ENCODE measurements at places on chromosomes 1 and 21. TPM values are rescaled to one million over a fixed set of nuclear protein-coding genes. Genes with fewer than 3 reads are reported as not detected.

DNA sequence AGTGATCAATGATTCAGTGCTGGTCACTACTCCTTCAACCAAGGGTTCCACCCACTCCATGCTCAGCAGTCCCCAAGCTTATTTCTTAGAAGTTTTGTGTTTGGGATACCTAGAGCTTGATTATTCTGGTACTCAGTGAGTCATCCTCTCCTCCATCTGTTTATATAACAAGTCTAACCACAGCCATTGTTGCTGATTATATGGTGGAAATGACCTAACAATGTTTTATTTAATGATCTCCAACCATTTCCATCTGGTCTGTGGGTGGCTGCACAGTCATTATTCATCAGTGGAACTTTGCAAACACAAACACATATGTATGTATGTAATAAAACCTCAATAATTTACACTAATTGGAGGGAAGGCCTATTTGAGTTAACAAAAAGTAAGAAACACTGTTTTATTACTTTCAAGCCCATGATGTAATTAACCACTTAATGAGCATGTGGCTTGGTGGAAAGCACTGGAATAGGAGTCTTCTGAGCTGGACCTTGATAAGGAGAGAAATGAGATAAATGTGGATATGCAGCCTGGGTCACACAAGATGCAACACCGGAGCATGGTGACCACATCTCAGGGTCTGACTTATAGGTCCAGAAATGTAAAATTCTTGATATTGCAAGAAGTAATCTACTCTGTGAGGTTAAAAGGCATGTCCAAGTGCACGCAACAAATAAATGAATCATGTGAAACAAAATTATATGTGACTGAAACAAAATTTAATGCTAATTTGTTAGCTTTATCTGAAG, 99.0 kb upstream of the WLS start:
- no peak for DNase-seq
- no peaks in the 10 kb centered on the region for H3K4me1 ChIP-seq
- no peak overlapping the region for H3K4me3 ChIP-seq

BATF3 gene
- polyA plus RNA-seq = 3.5 TPM

DNA sequence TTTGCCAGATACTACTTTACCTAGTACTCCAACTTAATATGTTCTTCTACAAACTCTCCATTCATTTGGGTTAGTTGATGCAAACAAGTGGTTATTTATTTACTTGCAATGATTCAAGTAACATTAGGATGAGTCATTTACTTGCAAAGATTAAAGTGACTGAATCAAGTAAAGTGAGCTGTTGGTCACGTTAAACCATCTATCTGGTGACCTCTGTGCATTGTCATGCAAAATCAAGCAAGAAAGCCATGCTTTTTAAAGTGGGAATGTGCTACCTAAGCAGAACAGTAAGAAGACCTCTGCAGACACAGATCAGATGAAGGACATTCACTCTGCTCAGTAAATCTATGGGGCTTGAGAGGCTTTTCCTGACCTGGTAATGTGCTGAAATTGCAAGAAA, 254.7 kb downstream of the LRRIQ3 start:
- no peak overlapping the region for H3K4me3 ChIP-seq
- H3K4me1 ChIP-seq = no peaks in the 10 kb centered on the region
- H3K36me3 ChIP-seq = no peaks in the 10 kb centered on the region
- no peaks in the 10 kb centered on the region for H3K27me3 ChIP-seq
- no peak overlapping the region for H3K27ac ChIP-seq

DNA sequence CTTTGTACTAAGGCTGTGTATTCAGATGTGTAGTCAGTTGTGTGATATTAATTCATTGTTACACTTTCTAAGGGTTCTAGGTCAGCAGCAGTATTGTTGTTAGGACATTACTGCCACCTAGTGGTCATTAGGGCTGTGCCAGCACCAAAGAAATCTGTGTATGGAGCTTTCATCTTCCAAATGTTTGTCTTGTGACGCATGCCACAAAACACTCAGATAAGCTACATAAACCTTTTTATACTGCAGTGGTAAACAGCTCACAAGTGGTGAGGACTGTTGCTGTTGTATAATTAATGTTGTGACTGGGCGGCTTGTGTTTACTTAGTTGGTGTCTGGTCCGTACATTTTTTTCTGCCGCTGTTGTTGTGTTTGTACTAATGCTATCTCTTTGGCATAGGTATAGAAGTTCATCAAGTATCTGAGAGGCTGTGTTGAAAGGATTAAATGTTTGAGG, 51.7 kb downstream of the S1PR1 start:
- H3K4me1 ChIP-seq = peaks cover 15% of the 10 kb centered on the region
- DNase-seq = peak; percentile 92
- H3K4me3 ChIP-seq = no peak overlapping the region
- peak overlapping the region; percentile 3 for H3K27ac ChIP-seq
- H3K36me3 ChIP-seq = no peaks in the 10 kb centered on the region
- no peaks in the 10 kb centered on the region for H3K27me3 ChIP-seq

OR6N2 gene
- polyA plus RNA-seq = not detected

CFAP74 gene
- not detected for polyA plus RNA-seq

DNA sequence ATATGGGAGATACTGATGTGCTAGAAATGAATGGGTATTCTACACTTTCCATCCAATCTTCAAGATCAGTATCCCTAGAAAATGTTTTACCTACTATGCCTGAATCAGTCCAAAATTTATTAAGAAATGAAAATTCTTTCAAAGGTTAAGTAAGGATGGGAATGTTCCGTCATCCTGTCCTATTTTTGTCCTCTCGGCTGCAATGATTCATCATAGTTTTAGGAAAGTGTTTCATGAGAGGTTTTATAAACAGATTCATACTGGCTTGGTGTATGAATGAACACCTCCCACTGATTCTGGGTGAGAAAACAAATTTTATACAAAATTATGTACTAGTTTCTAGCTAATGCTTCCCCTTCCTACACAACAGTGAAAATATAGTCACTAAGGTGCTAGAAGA, 504.6 kb upstream of the NR5A2 start:
- H3K4me1 ChIP-seq = no peaks in the 10 kb centered on the region
- no peak for DNase-seq
- H3K27ac ChIP-seq = no peak overlapping the region
- no peak overlapping the region for H3K4me3 ChIP-seq

TFF1 gene
- polyA plus RNA-seq = 140 TPM

STXBP3 gene
- 35.2 TPM for polyA plus RNA-seq

DNA sequence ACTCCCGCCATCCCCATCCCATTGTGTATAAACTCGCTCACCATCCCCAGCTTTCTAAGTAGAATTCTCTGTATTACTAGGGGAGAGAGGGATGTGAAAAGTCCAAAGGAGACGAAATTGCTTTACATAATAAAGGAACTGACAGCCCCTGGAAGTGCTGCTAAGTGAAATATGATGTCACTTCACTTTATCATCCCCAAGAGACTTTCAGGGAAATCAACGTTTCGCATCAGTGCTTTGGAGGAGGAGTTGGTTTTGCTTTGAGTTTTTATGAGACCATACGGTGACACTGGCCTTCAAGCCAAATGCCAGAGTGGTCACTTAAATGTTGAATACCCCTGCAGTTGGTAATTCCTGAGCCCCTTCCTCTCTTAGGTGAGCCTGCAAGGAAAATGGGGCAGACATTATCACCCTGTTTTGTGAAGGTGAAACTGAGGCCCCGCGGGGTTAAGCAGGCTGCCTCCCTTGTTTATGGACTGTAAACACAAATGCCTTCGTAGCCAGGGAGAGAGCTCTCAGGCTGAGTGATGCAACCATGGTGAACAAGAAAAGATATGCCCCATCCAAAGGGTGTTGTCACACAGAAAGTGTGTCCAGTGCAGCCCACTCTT, 58.4 kb upstream of the KAZN start:
- H3K36me3 ChIP-seq = no peaks in the 10 kb centered on the region
- no peak overlapping the region for H3K4me3 ChIP-seq
- H3K27me3 ChIP-seq = no peaks in the 10 kb centered on the region
- H3K27ac ChIP-seq = no peak overlapping the region

GRCh38 chr1:214957330-214958137, 125.0 kb upstream of the KCNK2 start:
- no peaks in the 10 kb centered on the region for H3K36me3 ChIP-seq
- no peaks in the 10 kb centered on the region for H3K4me1 ChIP-seq
- peak overlapping the region; percentile 69 for H3K27ac ChIP-seq
- DNase-seq = peak; percentile 43

C2CD4D gene
- polyA plus RNA-seq = 0.96 TPM

GRCh38 chr21:38356883-38357625, 100.3 kb downstream of the KCNJ15 start:
- no peaks in the 10 kb centered on the region for H3K27me3 ChIP-seq
- no peak for DNase-seq
- no peak overlapping the region for H3K27ac ChIP-seq
- no peak overlapping the region for H3K4me3 ChIP-seq

DNA sequence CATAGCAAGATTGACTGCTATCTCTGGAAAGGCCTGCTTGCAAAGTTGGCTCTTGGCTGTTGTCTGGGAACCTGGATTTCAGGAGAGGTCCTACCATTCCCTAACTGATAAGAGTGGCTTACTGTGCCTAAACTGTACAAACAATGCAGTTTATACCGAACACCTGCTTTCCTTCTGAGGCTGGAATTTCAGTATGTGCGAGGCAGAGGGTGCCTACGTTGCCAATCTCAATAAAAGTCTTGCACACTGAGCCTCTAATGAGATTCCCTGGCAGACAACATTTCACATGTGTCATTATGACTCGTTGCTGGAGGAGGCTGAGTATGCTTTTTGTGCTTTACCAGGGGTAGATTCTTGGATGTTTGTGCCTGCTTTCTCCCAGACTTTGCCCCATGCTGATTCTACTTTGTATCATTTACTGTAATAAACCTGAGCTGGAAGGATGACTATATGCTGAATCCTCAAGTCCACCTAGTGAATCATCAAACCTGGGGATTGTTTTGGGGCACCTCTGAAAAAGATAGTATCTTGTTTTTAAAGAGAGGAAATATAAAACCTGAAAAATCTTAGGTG, 58.9 kb upstream of the GNG4 start:
- no peaks in the 10 kb centered on the region for H3K27me3 ChIP-seq
- H3K4me1 ChIP-seq = no peaks in the 10 kb centered on the region
- peak; percentile 40 for DNase-seq
- no peak overlapping the region for H3K4me3 ChIP-seq

DNA sequence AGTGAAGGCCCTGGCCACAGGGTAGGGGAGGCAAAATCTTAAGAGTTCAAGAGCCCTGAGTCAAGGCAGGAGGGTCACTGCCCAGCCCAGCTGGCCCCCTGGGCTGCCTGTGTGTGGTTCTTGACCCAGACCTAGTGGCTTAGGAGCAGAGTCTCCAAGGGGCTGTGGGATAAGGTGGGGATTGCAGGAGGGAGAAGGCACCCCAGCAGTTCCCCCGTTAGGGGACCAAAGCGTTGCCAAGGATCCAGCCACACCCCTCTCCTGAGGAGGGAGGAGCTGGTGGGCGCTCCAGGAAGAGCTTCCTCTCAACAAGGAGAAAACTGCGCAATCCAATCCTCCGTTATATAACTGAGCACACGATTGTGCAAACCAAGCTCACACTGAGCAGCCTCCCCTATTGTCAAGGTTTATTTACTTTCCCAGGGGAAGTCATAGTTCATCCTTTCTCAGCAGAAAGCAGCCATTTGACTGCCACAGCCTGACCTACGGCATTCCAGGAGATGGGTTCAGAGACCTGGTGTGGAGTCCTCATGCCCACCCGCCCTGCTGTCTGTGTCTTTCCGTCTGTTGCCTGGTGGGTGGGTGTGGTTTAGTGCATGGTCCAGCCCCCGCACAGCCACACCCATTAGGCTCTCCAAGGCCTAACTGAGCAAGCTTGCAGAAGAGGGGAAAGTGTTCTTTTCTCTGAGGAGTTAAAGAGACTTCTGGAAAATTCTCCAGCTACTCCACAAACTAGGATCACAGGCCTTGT, 3.5 kb downstream of the EPHX1 start:
- peak; percentile 75 for DNase-seq
- H3K4me3 ChIP-seq = no peak overlapping the region
- H3K4me1 ChIP-seq = peaks cover 48% of the 10 kb centered on the region
- peak overlapping the region; percentile 56 for H3K27ac ChIP-seq
- H3K27me3 ChIP-seq = no peaks in the 10 kb centered on the region

ZSWIM5 gene
- 2.9 TPM for polyA plus RNA-seq

DNA sequence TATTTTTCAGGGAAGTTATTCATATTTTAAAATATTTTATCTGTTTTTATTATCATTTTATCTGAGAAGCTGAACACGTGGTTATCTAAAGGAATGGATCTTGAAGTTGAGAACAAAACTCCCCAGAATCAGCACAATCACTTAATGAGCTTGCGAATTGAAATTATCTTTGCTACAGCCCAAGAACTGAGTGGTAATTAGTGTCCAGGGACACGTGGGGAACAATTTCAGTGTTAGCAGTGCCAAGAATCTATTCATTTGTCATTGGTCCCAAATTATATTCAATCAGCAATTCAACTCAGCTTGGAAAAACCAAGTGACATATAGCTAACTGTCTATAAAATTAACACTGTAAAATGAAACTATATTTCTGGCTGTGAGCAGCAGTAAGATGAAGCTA, 197.6 kb upstream of the UBE2U start:
- no peaks in the 10 kb centered on the region for H3K27me3 ChIP-seq
- no peak overlapping the region for H3K4me3 ChIP-seq
- no peaks in the 10 kb centered on the region for H3K4me1 ChIP-seq
- H3K36me3 ChIP-seq = no peaks in the 10 kb centered on the region
- H3K27ac ChIP-seq = no peak overlapping the region

GRCh38 chr1:21266119-21266774, 24.0 kb downstream of the ECE1 start:
- peak overlapping the region; percentile 96 for H3K27ac ChIP-seq
- H3K36me3 ChIP-seq = no peaks in the 10 kb centered on the region
- DNase-seq = no peak

INKA2 gene
- polyA plus RNA-seq = 3.4 TPM

- no peaks in the 10 kb centered on the region for H3K36me3 ChIP-seq
- H3K4me3 ChIP-seq = no peak overlapping the region
- H3K27ac ChIP-seq = no peak overlapping the region
- no peaks in the 10 kb centered on the region for H3K27me3 ChIP-seq
- peak; percentile 58 for DNase-seq
These were observed 23.3 kb upstream of the GBP2 start for GRCh38 chr1:89149229-89149628.

GRCh38 chr21:42338729-42339715, 11.8 kb downstream of the TFF2 start:
- no peak overlapping the region for H3K4me3 ChIP-seq
- H3K36me3 ChIP-seq = no peaks in the 10 kb centered on the region
- H3K27ac ChIP-seq = peak overlapping the region; percentile 86
- no peak for DNase-seq

- H3K27ac ChIP-seq = no peak overlapping the region
- H3K36me3 ChIP-seq = no peaks in the 10 kb centered on the region
- H3K27me3 ChIP-seq = no peaks in the 10 kb centered on the region
- no peak for DNase-seq
These were observed 18.0 kb downstream of the HHIPL2 start for GRCh38 chr1:222529916-222530315.

DNA sequence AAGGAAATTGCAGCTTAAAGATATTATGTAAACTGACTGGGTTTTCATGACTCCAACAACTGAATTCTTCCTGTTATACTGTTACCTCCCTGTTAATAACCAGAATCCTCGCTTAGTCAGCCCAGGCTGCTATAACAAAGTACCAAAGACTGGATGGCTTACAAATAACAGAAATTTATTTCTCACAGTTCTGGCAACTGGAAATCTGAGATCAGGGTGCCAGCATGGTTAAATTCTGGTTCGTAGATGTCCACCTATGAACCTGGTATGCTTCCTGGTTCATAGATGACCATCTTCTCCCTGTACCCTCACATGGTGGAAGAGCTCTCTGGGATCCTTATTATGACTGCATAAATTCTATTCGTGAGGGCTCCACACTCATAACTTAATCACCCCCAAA, 8.1 kb upstream of the TCHHL1 start:
- H3K36me3 ChIP-seq = no peaks in the 10 kb centered on the region
- peaks cover under 1% of the 10 kb centered on the region for H3K27me3 ChIP-seq
- no peaks in the 10 kb centered on the region for H3K4me1 ChIP-seq
- H3K4me3 ChIP-seq = no peak overlapping the region
- DNase-seq = no peak
- no peak overlapping the region for H3K27ac ChIP-seq

Data from hepatocyte (in vitro differentiated cells).